ENCODE measurements at places on chromosomes 1 and 21. TPM values are rescaled to one million over a fixed set of nuclear protein-coding genes. Genes with fewer than 3 reads are reported as not detected.

The MX2 gene
- 0.86 TPM for total RNA-seq

The NPPB gene
- not detected for total RNA-seq

The HTR6 gene
- not detected for total RNA-seq

The SYT11 gene
- 19.3 TPM for total RNA-seq

The NOTCH2 gene
- 95.2 TPM for total RNA-seq

The WNT4 gene
- 0.18 TPM for total RNA-seq

The OR2L2 gene
- not detected for total RNA-seq

The RGS5 gene
- total RNA-seq: 1.4 TPM

The LMOD1 gene
- 9.8 TPM for total RNA-seq

The GJC2 gene
- total RNA-seq: 4.0 TPM

The RCAN1 gene
- 21.6 TPM for total RNA-seq

The TCHH gene
- total RNA-seq: not detected

The ZNF281 gene
- total RNA-seq: 11.0 TPM

The MUL1 gene
- total RNA-seq: 35.7 TPM

The FOXD3 gene
- total RNA-seq: not detected

The UHMK1 gene
- total RNA-seq: 40.4 TPM

The ELF3 gene
- total RNA-seq: not detected

The DHRS3 gene
- 86.8 TPM for total RNA-seq

Data from myometrial cell (primary cell).